Occipital lobe (tissue), 3 donors: ENCODE measurements at places on chromosomes 4 and X.

DNA sequence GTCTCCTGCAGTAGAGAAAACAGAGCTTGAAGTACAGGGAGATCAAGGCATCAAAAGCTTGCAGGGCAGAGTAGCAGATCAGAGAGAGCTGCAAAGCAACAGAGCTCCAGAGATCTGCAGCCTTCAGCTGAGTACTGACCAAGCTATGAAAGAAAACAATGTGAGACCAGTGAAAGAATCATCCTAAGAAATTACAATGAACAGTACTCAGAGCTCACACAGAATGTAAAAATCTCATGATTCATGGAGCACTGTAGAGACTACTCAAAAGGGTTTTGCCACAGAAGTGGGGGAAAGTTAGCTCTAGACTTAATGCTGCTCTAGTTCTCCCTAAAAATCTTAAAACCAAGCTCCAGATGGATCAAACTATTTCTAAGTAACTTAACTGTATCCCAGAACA lies 80.0 kb upstream of the MAB21L2 start:
- DNase-seq, result no peak

DNA sequence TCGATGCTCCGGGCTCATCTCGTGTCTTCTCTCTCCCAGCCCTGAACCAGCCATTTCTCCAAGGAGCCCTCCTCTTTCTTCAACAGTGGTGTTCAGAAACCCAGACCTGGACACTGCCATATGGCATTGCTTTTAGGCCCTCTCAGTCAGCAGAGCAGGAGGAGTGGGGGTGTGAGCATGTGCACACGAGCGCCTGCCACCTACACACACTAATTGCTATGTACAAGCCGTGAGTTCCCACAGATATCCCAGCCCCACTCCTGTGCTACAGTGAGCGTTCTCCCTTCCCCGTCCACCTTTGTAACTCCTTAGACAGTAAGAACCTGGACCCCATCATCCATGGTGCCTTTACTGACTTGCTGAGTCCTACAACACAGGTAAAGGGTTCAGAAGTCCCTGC lies 53.8 kb downstream of the TNIP2 start:
- DNase-seq, result no peak

- no peak for DNase-seq
Observed at GRCh38 chrX:80430826-80431504, 10.7 kb downstream of the TENT5D start.

DNA sequence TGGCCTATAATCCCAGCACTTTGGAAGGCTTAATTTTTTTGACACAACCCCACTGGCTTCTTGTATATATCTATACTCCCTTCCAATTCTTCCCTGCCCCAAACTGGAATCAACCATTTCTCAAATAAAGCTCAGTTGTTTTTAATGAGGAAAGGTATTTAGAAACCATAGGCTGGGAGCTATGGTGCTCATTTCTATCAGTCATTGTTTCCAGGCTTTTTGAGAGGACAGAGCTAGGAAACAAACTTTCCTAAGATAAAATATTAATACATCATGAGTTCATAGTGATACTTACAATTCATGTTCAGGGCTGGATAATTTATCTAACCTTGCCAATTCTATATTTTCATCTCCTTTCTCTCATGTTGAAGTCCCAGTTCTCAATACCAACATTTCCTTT lies 50.3 kb downstream of the BCOR start:
- no peak for DNase-seq

DNA sequence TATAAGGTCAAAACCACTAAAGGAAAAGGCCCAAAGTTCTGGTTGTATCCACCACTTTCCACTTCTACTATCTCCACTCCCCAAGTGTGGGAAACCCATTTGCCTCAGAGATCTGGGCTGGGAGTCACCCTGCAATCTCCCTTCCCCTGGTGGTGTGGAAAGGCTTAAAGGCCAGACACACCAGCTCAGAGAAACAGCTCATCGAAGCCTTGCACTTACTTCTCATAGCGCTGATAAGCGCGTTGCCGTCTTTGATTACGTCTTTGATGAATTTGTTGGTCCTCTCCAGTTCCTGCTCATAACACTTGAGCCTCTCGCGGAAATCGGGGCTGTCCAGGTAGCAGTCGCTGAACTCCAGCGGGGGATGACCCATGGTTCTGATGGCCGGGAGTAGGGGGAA lies 647 bp downstream of the OPHN1 start:
- no peak for DNase-seq

DNA sequence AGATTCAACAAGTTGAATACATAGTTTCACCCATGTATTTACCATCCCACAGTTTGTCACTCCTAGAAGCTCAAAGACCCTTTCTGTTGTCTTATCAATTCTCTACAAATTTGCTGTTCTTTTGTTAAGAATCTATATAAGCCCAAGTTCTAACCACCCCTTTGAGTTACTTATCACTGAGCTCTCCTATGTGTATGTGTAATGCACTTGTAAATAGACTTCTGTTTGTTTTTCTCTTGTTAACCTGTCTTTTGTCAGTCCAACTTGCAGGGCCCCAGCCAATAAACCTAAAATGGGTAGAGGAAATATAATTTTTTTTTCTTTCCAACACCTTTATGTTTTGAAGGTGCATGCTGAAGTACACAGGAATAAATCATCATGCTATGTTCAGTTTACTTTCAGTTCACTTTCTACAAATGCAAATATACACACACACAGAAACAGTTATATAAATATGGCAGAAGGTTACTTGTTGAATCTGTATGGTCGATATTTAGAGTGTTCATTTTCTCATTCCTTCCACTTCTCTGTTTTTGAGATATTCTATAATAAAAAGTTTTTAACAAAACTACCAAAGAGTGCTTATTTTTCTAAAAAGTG lies 22.3 kb upstream of the CLOCK start:
- no peak for DNase-seq

- no peak for DNase-seq
Observed at GRCh38 chr4:184283659-184284335, 66.1 kb upstream of the ENPP6 start.

DNA sequence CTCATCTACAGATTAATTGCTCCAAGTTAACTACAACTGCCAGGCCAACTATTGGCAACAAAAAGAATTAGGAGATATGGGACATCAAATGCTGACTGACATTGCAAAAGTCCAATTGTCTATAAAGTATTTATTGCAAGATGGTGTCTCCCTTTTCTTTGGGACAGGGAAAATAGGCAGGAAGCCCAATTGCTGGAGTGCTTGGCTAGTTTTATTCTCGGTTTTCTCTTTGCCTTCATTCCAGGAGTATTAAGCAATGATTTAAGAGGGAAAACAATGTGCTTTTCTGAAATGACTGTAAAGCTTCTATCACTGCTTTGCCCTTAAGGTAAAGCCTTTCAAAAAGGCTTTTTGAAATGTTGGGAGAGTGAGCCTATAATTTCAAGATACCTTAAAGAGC lies 62.8 kb upstream of the DIAPH2 start:
- DNase-seq, result no peak

DNA sequence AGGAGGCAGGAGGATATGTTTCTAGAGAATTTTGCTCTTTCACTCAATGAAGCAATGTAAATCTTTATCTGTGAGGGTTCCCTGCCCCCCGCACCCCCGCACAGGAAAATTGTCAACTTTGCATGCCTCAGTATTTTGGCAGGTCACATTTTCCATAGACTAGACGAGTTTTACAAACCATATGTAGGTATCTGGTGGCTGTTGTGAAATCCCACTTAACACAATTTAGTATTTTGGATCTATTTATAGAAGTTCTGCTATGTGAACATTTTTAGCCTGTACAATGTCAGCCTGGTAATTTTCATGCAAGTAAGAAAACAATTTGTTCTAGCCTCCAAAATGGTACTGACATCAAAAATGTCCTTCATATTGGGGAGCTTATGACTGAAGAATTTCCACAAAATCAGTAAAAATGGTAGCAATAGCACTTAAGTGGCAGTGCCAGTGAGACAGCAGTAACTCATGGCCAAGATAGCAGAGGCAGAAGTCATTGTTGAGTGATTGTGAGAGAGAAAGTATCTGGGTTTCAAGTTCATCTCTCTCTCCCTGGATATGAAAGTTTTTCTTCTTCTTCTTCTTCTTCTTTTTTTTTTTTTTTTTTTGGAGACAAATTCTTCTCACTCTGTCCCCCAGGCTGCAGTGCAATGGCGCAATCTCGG lies 12.4 kb upstream of the FRYL start:
- no peak for DNase-seq

DNA sequence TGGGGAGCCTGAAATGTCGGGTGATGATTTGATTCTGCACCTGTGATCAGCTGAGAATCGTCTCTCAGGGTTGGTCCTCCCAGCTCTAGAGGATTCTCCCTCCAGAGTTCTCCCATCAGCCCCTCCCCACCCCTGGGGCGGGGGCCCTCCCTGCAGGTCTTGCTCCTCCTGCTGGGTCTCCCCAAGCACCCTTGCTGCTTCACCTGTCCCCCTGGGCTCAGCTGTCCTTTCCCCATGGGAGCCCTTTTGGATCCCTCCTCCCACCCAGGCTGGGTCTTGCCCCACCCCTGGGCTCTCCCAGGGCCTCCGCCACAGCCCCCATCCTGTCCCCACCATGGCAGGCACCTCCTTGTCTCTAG lies 22.2 kb downstream of the PSAPL1 start:
- DNase-seq, result no peak

DNA sequence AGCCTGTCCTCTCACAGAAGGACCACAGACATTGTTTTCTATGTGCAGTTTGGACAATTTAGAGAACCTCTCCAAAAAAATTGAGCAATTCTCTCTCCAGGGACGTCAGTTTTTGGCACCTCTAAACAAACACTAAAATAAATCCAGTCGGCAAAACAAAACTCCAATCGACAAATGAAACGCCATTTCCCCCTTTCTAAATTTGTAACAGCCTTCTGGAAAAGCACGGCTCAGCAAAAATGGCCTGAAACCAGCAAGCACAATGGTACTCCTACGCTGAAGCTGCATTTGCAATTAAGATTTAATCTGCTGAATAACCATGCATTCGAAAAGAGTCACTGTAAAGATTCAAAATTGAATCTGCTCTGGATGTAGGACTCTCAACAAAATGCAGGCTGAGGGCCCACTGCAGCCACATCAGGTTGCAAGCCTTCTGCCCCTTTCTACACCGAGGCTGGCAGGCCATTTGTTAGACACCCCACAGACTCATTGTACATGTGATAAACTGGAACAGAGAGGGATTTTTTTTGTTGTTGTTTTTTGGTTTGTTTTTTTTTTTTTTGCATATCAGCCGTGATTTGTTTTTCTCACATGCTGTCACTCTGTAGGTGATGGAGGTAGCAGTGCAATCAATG lies 79.9 kb upstream of the MAP3K15 start:
- DNase-seq, result no peak

DNA sequence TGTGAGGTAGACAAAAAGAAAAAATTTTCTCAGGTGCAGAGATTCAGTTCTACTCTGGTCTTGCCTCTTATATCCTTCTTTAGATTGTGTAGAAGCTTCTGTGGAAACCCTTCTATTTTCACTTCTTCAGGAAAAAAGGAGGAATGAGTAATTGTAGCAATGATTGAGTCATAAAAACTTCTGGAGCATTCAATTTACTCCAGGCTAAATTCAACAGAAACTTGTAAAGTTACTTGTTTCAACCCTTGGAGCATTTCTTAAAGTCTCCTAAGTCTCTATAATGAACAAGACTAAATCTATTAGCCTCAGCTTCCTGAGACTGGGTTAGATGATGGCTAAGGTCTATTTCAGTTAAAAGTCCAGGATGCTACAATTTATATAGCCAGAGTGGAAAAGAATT lies 29.9 kb downstream of the BOD1L1 start:
- no peak for DNase-seq

DNA sequence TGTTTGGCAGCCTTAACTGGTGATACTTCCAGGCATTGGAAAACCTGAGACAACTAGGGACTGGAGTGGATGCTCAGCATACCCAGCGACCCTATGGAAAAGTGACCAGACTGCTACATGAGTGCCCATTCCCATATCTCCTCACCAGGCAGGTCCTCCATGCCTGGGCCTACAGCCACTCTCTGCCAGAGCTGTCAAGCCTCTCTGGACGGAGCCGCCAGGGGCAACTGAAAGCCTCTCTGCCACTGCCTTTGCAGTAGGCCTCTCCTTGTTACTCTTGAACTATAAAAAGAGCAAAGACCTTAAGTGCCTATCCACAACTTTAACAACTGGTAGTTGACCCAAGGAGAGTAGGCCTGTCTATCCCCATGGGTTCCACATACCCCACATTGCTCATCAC lies 20.2 kb upstream of the FAAH2 start:
- no peak for DNase-seq

DNA sequence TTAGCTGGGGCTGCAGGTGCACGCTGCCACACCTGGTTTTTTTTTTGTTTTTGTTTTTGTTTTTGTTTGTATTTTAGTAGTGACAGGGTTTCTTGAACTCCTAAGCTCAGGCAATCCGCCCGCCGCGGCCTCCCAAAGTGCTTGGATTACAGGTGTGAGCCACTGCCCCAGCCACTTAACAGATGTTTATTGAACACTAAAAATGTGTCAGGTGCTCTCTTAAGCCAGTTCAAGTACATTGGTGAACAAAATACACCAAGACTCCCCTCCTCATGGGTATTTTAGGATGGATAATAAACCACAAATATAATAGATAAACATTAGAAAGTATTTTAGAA lies 69.9 kb downstream of the TRAPPC11 start:
- no peak for DNase-seq

GRCh38 chr4:167290678-167291077 lies 56.4 kb upstream of the SPOCK3 start:
- no peak for DNase-seq

GRCh38 chrX:52424656-52425055 lies 55.8 kb downstream of the XAGE2 start:
- DNase-seq, result no peak

DNA sequence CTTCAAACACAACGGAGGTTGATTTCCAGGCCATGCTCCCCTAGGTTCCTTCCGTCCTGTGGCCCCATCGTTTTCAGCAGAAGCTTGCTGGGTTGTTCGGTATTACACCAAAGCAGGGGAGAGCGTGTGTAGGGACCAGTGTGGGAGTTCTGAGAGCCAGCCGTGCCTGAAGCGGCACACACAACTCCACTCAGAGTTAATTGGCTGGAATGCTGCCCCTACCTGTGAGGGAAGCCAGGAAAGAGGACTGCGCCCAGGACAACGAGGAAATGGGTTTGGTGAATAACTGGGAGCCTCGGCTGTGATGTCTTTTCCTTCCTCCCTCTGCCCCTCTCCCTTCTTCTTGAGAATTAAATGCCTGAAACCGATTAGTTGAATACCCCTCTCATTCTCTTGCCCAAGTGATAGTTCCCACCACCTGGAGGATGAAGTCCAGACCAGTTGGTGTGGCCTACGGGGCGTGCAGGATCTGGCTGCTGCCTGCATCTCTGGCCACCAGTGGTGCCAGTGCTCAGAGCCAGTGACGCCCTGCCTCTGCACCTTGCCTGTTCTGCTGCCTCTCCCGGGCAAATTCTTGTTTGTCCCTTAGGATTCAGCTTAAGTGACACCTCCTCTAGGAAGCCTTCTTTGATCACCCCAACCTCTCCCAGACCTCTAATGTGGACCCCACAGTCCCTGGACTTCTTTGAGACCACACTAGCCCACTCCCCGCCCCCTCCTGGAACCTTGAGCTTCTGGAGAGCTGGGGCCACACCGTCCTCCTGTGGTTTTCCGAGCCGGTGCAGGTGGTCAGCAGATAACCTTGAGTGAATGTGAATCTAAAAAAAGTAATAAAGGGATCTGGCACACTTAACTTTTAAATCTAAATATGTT lies 33.6 kb downstream of the TBC1D14 start:
- no peak for DNase-seq

- no peak for DNase-seq
Observed at GRCh38 chr4:5003372-5003857, 15.8 kb downstream of the CYTL1 start.
